ENCODE measurements at places on chromosomes 12 and 14.
A peak's percentile ranks its signal among the peaks of the same experiment; 100 is the strongest.

- no peaks in the 10 kb centered on the region for H3K36me3 ChIP-seq
- no peak overlapping the region for H3K27ac ChIP-seq
Measured at GRCh38 chr12:124699909-124700308, 132.5 kb upstream of the NCOR2 start.

- H3K36me3 ChIP-seq: no peaks in the 10 kb centered on the region
- no peaks in the 10 kb centered on the region for H3K4me1 ChIP-seq
- no peak for DNase-seq
- H3K27ac ChIP-seq: no peak overlapping the region
Measured at GRCh38 chr14:56247495-56248200, 129.4 kb downstream of the PELI2 start.

DNA sequence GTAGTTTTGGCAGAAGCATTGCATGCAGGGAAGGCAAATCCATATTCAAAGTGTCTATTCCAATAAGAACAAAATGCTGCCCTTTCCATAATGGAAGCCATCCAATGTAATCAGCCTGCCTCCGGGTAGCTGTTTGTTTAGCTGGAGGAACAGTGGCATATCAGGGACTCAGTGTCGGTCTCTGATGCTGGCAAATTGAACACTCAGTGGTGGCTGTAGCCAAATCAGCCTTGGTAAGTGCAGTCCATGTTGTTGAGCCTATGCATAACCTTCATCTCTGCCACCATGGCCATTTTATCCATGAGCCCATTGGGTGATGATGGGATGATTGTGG is 147.8 kb upstream of the MAX start:
- H3K27ac ChIP-seq: no peak overlapping the region
- no peaks in the 10 kb centered on the region for H3K36me3 ChIP-seq
- H3K27me3 ChIP-seq: no peaks in the 10 kb centered on the region
- no peak overlapping the region for H3K4me3 ChIP-seq

- no peaks in the 10 kb centered on the region for H3K4me1 ChIP-seq
- H3K27ac ChIP-seq: no peak overlapping the region
- no peak for DNase-seq
- no peaks in the 10 kb centered on the region for H3K36me3 ChIP-seq
Measured at GRCh38 chr14:78202163-78202562, 32.0 kb downstream of the NRXN3 start.

DNA sequence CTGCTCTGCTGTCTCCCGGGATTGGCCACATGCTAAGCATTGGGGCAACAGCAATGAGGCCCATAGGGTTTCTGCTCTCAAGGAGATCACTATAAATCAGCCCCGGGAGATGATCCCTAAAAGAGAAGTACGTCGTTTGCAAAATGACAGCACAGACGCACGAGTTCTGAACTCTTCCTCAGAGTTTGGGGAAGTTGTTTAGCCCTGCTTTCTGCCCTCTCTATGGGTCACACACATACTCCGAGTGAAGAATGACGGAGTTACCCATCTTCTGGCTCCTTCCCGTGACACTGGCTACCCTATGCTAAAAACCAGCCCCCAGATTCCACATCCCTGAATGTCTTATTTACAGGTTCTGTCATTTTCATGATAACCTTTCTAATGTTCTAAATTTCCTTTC is 258.0 kb upstream of the PLEKHG7 start:
- H3K27me3 ChIP-seq: no peaks in the 10 kb centered on the region
- no peak overlapping the region for H3K4me3 ChIP-seq
- no peak overlapping the region for H3K27ac ChIP-seq
- H3K36me3 ChIP-seq: no peaks in the 10 kb centered on the region
- DNase-seq: no peak

- no peaks in the 10 kb centered on the region for H3K36me3 ChIP-seq
- no peaks in the 10 kb centered on the region for H3K4me1 ChIP-seq
- no peak overlapping the region for H3K4me3 ChIP-seq
- DNase-seq: no peak
- H3K27ac ChIP-seq: no peak overlapping the region
Measured at GRCh38 chr12:28780096-28780495, 369.0 kb upstream of the FAR2 start.

- H3K4me3 ChIP-seq: peak overlapping the region; percentile 83
- H3K27me3 ChIP-seq: no peaks in the 10 kb centered on the region
- peaks cover 51% of the 10 kb centered on the region for H3K36me3 ChIP-seq
- DNase-seq: no peak
- peak overlapping the region; percentile 64 for H3K27ac ChIP-seq
Measured at GRCh38 chr12:121806546-121807423, 3.0 kb downstream of the SETD1B start.

DNA sequence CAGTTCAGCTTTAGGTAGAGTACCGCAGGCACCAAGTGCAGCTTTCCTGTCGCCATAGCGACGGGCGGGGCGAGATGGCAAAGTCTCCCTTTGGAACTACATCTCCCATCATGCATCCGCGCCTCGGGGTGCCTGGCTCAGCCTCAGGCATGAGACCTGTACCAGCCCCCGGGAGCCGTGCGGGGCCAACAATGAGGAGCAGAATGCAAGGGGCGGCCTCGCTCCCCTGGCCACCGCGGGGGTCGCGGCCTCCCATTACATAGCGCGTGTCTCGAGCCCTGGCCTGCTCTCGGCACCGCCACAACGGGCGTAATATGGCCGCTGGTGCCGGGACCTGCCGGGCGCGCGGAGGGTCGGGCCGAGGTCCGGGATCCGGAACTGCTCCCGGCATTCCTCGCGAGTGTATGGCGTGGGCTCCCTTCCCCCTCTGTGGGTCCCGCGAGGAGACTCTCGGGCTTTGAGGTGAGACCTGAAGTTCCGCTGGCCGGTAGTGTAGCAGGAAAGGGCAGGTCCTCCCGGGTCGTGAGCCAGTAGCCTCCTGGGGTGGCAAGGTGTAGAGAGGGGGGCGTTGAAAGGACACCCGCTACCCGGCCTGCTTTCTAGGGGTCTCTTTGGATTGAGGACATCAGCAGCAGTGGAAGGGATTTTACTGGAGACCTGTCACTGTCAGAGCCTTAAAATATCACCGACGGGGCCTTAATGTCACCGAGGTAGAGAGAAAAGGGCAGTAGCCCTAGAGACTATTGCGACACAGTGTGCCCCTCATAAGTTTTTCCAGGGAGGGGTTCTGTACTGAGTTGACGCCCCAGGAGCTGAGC is at the start of gene THTPA:
TSS of gene THTPA (plus strand) at position 390 of the 818 bp plus-strand sequence. CDS start 487 bp downstream, outside the sequence.
- H3K27ac ChIP-seq: peak within 1 kb of the TSS; percentile 87
- peak; percentile 87 for DNase-seq
- no peaks in the 10 kb centered on the region for H3K27me3 ChIP-seq
- peaks cover 40% of the 10 kb centered on the region for H3K4me1 ChIP-seq
- peaks cover 29% of the 10 kb centered on the region for H3K36me3 ChIP-seq
- peak within 1 kb of the TSS; percentile 94 for H3K4me3 ChIP-seq

GRCh38 chr14:88612981-88613380 is 50.1 kb downstream of the ZC3H14 start:
- no peaks in the 10 kb centered on the region for H3K4me1 ChIP-seq
- H3K4me3 ChIP-seq: no peak overlapping the region
- H3K36me3 ChIP-seq: peaks cover 39% of the 10 kb centered on the region
- DNase-seq: no peak
- no peaks in the 10 kb centered on the region for H3K27me3 ChIP-seq
- no peak overlapping the region for H3K27ac ChIP-seq

GRCh38 chr12:6852651-6853354 is 853 bp downstream of the USP5 start:
- H3K36me3 ChIP-seq: peaks cover 32% of the 10 kb centered on the region
- peak overlapping the region; percentile 26 for H3K27ac ChIP-seq
- DNase-seq: peak; percentile 57
- peaks cover 42% of the 10 kb centered on the region for H3K4me1 ChIP-seq
- H3K27me3 ChIP-seq: no peaks in the 10 kb centered on the region

GRCh38 chr14:69086537-69086936 is 66.4 kb downstream of the DCAF5 start:
- H3K27me3 ChIP-seq: no peaks in the 10 kb centered on the region
- H3K27ac ChIP-seq: no peak overlapping the region
- DNase-seq: no peak
- peaks cover 99% of the 10 kb centered on the region for H3K36me3 ChIP-seq
- H3K4me1 ChIP-seq: no peaks in the 10 kb centered on the region

DNA sequence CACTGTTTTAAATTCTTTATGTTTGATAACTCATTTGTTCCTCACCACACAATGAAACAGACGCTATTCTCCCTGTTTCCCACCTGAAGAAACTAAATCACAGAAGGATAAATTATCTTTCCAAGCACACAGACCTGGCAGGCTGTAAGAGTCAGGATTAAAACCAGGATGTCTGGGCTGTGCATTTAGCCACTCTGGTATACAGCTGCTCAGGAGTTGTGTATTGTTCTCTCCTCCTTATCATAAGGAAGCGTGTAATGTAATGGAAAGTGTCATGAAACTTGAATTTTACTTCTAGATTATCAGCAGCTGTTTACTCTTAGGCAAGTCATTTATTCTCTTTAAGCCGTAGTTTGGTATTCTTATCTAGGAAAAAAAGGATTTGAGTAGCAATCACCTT is 154.8 kb upstream of the LRIG3 start:
- no peaks in the 10 kb centered on the region for H3K27me3 ChIP-seq
- no peaks in the 10 kb centered on the region for H3K4me1 ChIP-seq
- H3K36me3 ChIP-seq: no peaks in the 10 kb centered on the region
- no peak for DNase-seq
- H3K27ac ChIP-seq: no peak overlapping the region

GRCh38 chr12:80445083-80445793 is 1.2 kb downstream of the PTPRQ start:
- no peak overlapping the region for H3K4me3 ChIP-seq
- DNase-seq: no peak
- no peaks in the 10 kb centered on the region for H3K27me3 ChIP-seq
- no peaks in the 10 kb centered on the region for H3K36me3 ChIP-seq

DNA sequence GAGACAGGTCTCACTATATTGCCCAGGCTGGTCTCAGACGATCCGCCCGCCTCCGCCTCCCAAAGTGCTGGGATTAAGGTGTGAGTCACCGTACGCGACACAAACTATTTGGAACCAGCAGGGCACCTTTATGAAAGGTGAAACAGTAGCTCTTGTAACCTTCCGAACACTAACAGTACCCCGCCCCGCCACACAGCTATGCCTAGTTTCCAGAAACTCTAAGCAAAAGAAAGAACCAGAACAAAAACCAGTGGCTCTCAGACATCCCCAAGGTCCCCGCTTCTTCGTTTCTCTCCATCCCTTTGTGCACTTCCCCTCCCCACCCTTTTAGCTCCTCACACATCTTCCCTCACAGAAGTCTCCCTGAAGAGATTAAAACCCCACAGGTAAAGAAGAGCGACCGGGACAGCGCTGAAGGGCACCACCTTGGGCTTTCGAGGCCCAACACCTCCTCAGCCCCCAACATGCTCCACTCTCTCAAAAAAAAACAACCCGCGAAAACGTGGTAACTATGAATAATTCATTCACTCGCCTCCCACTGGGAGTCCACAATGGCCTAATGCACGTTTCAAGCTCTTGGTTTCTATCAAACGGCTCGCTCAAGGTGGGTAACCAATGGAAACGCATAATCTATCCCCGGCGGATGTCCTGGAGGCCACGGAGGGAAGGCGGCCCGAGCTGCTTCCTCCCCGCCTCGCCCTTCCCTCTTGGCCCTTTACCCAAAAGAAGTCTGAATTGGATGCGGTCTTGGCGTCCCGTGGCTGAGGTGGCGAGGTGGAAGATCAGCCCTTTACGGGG is 877 bp downstream of the BAG5 start:
- no peaks in the 10 kb centered on the region for H3K27me3 ChIP-seq
- H3K27ac ChIP-seq: peak overlapping the region; percentile 72
- H3K36me3 ChIP-seq: peaks cover 31% of the 10 kb centered on the region

DNA sequence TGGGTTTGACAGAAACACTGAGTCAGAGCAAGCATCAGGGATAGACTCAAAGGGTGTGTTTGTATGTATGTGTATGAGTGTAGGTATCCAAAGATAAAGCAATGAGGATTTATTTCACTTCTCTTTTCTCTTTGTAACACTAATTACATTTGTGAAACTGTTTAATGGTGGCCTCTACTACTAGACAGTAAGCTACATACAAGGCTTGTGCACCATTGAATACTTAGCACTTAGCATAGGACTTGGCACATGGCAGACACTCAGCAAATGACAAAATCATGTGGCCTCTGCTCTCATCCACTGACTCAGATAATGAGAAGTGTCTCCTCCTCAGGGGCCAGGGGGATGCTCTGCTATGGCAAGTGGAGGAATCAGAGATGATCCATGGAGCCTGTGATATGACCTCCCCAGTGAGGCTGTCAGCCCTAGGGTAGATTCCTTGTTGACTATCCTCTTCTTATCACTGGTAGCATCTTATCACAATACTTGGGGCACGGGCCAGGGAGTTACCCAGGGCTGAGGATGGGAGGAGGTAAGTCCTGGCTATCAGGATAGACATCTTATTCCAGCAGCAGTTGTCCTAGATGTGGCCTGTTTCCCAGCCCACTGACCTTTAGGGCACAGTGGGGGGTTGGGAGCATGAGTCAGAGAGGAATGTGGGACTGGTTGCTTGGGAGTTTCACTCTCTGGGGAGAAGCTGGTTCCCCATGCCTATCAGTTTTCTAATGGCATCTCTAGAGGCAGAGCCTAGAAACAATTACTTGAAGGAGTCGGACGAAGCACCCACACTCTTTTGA is 71.2 kb upstream of the HOXC13 start:
- no peak overlapping the region for H3K4me3 ChIP-seq
- DNase-seq: no peak
- H3K27me3 ChIP-seq: no peaks in the 10 kb centered on the region
- H3K36me3 ChIP-seq: no peaks in the 10 kb centered on the region

- no peaks in the 10 kb centered on the region for H3K36me3 ChIP-seq
- no peak for DNase-seq
- H3K27me3 ChIP-seq: no peaks in the 10 kb centered on the region
- H3K27ac ChIP-seq: no peak overlapping the region
- peaks cover 14% of the 10 kb centered on the region for H3K4me1 ChIP-seq
Measured at GRCh38 chr14:55192054-55192621, 753 bp upstream of the DLGAP5 start.

GRCh38 chr14:51439896-51440295 is 199.8 kb downstream of the TMX1 start:
- no peak overlapping the region for H3K4me3 ChIP-seq
- no peak for DNase-seq
- no peaks in the 10 kb centered on the region for H3K4me1 ChIP-seq
- no peak overlapping the region for H3K27ac ChIP-seq
- H3K27me3 ChIP-seq: peaks cover 2% of the 10 kb centered on the region
- no peaks in the 10 kb centered on the region for H3K36me3 ChIP-seq

DNA sequence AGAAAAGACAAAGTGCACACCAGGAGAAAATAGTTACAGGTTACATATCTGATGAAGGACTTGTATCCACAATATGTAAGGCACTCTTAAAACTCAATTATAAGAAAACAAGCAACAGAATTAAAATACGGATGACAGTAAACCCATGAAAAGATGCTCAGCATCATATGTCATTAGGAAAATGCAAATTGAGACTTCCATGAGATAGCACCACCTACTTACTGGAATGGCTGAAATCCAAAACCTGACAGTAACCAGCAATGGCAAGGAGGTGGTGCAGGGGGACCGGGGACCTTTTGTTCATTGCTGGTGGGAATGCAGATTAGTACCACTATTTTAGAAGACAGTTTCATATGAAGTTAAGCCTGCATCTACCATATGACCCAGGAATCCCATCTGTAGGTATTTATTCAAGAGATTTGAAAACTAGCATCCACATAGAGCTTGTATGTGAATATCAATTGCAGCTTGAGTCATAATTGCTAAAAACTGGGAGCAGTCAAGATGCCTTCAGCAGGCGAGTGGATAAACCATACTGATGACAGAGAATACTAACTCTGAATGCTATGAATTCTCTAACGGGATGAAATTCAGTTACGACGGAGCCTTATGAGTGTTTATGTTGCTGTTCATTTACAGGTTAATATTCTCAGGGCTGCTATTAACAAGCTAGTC is 43.9 kb upstream of the ASPG start:
- DNase-seq: no peak
- no peak overlapping the region for H3K27ac ChIP-seq
- H3K4me3 ChIP-seq: no peak overlapping the region
- H3K36me3 ChIP-seq: no peaks in the 10 kb centered on the region
- no peaks in the 10 kb centered on the region for H3K4me1 ChIP-seq
- no peaks in the 10 kb centered on the region for H3K27me3 ChIP-seq
